Inflammatory macrophage treated with lipopolysaccharide for 1 hour (primary cell): ENCODE measurements at places on chromosomes 7 and 10.

DNA sequence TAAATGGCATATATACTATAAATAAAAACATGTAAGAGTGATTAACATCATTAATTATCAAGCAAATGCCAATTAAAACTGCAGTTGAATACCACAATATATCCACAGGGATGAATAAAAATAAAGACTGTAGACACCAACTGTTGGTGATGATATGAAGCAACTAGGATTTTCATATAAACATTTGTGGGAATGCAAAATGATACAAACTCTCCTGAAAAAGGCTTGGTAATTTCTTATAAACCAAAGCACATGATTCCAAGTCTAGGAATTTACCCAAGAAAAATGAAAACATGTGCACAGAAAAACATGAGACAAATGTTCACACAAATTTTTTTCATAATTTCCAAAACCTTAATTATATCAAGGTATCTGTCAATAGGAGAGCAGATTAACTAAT, 448.1 kb downstream of the ETV1 start:
- no peak for DNase-seq

- no peak for DNase-seq
These were observed 85.9 kb downstream of the USP6NL start for GRCh38 chr10:11525503-11525902.

DNA sequence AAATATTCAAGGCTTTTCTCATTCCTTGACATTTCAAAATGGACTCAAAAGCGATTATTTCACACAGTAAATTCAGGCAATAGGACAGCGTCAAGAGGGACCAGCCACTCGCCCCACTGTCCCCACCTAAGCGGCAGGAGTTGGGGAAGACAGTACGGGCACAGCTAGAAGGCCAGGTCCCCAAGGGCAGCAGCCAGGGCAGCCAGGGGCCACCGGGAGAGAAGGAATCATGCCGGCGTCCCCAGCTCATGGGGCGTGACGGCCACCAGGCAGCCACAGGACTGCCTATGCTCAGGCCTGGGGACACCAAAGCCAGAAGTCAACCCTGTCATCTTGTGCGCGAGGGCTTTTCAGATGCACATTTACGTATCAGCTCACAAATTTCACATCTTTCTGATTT, 225.7 kb upstream of the PPP2R2D start:
- DNase-seq = no peak

- DNase-seq = no peak
These were observed 113.6 kb downstream of the ADCY1 start for GRCh38 chr7:45687721-45688120.

DNA sequence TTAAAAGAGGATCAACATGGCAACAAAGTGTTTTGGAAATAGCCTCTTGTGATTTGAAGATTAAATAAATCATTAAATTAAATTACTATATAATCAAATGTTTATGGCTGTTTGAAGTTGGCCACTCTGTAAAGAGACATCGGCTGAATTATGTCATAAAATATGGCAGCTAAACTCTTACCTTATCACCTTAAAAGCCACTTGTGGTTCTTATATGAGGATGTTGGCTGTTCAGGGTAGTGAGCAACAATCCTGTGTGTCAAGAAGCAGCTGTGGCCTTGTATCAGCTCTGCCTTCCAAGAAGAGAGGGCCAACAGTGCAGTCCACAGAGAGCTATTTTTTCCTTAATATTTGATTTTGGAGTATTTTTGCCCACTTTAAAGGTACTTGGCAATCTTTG, 113.4 kb upstream of the CDK6 start:
- DNase-seq = no peak

DNA sequence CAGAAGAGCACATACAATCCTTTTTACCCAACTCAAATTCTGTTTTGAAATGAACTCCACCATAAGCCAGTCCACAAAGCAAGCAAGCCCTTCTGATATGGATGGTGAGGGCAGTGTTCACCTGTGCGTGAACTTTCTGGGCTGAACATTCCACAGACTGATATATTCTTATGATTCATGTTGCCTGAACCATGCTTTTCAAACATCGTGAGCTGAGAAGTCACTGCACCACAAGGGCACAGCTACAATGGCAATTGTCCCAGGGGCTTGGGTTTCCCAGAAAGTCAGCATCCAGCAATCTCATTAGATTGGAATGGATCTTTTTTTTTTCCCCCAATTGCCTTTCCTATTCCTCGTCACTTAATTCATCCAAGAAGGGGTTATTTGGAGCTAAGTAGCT, 86.9 kb upstream of the ZNF438 start:
- no peak for DNase-seq

GRCh38 chr7:87404674-87405073, 59.2 kb downstream of the CROT start:
- no peak for DNase-seq
